ENCODE measurements at places on chromosomes 1 and 21.

GRCh38 chr1:116290085-116290705 is 82.8 kb upstream of the ATP1A1 start:
- no peak for DNase-seq

GRCh38 chr1:234613128-234613875 is 3.3 kb upstream of the IRF2BP2 start:
- DNase-seq = no peak

DNA sequence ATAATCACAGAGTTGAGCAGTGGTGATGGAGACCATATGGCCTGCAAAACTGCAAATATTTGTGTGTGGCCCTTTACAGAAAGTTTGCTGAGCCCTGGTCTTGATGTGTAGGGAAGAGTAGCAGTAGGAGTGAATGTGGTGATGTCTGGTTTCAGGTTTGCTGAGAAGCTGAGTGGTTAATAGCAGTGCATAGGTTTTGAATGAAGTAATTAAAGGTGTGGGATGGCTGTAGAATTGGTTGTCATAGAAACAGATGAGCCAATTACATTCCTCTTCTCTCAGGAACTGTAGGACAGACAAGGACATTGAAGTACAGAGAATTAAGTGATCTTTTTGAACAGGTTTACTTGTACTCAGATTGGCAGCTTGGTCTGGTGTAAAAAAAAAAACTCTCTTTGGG is 37.4 kb downstream of the PRDM2 start:
- no peak for DNase-seq

DNA sequence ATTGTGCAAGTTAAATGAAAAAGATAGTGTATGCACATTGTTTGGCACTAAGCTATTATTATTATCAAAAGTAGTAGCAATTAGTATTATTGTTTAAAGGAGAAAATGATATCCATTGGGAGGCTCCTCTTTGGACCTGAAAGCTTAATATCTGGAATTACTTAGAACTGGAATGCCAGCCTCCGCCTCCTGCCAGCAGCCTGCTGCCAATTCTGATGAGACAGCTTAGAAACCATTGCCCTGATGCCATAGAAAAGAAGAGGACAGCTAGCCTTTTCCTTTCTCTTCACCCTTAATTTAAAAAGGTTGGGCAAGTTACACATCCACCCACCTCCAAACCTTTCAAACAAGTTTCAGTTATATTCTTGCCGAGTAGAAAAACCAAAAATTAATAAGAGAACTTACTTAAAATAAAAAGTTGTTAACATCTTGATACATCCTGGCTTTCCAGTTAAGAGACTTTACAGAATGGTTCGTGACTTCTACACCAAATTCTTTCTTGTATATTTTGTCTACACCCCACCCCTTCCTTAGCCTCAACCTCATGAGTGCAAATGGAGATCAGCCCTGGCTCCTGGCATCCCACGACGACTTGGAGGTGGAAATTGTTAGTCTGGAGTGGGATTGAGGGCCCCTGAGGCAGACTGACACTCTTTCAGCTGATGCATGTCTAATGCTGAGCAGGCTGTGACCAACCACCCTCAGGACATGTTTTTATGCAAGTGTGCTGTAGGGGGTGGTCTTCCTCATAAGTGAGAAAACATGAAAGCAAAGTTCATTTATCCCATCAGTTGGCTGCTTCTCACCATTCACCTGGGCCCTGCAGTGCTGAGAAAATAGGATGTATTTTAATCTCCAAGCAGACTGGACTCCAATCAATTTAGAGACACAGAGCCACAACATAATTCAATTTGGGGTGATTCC is 120.6 kb downstream of the KCNJ15 start:
- DNase-seq = no peak

GRCh38 chr1:30132602-30133286 is 590.6 kb downstream of the MATN1 start:
- no peak for DNase-seq

DNA sequence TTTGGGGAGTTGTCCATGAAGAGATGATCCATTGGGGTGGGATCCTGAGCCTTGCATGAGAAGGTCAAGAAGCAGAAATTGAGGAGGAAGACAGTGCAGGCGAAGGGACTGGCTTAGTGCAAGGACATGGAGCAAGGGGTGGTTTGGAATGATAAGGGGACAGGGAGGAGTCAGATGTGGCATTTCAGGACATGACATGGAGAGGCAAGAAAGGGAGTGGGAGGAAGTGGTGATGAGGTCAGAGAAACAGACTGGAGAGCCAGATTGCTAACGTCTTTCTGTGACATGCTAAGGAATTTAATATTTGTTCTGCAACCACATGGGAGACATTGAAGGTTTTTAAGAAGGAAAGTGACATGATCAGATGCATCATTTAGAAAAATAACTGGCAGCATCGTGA is 346.8 kb upstream of the FMN2 start:
- no peak for DNase-seq

GRCh38 chr1:7595336-7595735 is 175.8 kb upstream of the VAMP3 start:
- no peak for DNase-seq

- DNase-seq = no peak
These were observed 71.0 kb upstream of the TRABD2B start for GRCh38 chr1:48068206-48068605.

- DNase-seq = no peak
These were observed 1.9 kb downstream of the SORT1 start for GRCh38 chr1:109395602-109396512.

GRCh38 chr1:54416435-54416834 is 10.2 kb upstream of the SSBP3 start:
- no peak for DNase-seq

DNA sequence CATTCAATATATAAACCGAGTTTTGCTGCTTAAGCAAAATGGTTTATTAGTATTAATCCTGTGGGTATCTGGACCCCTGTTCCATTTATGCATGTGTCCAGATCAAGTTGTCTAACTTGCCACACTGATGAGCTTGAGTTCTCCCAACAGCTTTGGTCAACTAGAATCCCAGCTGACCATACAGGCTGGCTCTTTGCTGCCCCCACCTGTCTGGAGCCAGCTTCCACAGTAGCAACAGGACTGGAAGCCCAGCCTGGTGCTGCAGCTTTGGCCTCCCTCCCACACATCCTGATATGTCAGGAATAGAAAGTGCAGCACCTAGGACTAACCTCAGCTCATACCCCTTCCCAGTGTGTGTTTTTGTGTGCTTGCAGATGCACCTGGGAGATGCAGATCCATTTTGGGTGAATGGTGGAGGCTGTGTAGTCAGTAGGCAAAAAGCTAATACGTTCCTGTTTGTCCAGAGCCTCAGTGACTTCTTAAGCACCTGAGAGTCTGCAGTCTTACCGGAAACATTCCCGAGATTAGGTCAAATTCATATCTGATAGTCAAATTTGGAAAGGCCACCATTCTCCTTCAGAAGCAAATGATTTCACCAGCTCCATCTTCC is 40.9 kb upstream of the BEND5 start:
- peak; percentile 43 for DNase-seq

DNA sequence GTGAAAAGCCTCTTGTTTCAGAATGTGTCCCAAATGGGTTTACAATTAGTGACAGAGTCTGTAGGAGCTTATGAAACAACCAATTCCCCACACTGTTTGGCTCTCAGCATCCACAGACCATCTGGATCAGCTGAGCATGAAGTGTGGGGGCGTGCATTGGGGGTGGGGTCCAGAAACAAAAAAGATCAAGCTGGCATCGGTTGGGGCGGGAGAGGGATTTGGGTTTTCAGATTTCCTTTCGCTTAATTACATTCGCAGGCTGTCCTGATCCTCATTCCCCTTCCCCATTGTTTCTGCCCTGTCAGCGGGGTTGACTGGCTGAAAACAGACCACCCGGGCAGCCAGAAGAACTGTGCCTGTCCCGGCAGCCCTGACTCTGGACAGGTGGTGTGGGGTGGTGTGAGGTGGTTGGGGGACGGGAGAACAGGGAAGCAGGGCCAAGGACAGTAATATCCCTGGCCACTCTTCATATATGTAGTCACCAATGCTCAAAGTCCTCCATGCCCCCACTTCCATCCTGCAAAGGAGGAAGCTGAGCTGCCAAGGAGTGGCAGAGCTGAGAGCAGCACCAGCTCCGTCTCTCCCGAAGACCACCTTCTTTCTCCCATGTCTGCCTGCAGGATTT is 92.0 kb downstream of the IER5 start:
- no peak for DNase-seq

GRCh38 chr1:62208970-62209369 is 14.3 kb downstream of the L1TD1 start:
- DNase-seq = no peak

DNA sequence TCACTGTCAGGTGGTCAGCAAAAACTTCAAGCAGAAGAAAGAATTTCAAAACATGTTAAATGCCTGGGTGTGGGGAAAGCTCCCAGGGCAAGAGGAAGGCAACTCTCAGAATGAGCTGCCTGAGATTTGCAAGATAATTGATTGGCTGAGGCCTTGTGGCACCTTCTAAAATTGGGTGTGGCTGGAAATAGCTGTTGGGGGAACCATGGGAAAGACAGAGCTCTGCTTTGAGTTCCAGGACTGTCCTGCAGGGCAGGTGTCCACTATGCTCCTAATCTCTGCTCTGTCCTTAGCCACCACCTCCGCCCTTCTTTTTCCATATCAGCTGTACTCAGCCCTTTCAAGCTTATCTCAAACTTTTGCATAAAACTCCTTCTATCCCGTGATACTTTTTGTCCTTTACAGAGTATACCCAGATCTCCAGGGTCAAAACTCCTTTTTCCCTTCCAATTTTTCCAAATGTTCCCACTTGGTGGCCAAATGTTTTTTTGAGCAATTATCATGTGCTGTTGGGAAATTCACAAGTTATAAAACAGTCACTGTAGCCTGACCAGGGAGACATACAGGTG is 23.8 kb upstream of the PPP2R5A start:
- DNase-seq = no peak

DNA sequence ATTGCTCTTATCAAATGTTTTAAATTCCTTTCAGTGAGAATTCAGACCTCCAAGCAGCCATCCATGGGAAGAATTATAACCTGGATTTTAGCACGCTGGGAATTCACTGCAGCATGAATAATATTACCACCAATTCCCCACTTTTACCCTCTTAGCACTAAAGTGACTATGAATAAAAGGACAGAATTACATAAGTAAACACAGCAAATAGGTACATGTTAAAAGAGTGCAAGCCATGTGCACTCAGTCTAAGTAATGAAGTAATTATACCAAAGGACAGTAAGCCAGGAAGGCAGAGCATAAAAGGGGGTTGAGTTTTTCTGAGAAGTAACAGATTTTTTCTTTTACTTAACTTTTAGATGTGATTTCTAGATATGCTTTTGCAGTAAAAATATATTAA is 176.3 kb downstream of the DENND1B start:
- DNase-seq = no peak

GRCh38 chr21:25700741-25701140 is 34.0 kb downstream of the ATP5PF start:
- no peak for DNase-seq

DNA sequence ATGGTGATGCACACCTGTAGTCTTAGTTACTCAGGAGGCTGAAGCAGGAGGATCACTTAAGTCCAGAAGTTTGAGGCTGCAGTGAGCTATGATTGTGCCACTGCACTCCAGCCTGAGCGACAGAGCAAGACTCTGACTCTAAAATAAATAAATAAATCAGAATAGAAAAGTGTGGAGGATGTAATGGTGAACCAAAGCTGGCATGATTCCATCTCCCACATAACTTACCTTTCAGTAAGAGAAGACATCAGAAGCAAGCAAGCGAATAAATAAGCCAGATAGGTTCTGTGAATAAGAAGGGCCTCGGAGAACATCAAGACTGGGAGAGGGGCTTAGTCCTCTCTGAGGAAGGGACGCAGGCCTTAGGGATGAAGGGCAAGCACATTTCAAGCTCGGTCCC is 59.5 kb downstream of the TOMM20 start:
- no peak for DNase-seq

GRCh38 chr1:243229526-243229925 is 25.6 kb downstream of the CEP170 start:
- DNase-seq = no peak

GRCh38 chr1:81804312-81804711 is 3.6 kb downstream of the ADGRL2 start:
- no peak for DNase-seq

Data from heart right ventricle (tissue), 16 donors.